ENCODE measurements at places on chromosomes 3 and 15.

DNA sequence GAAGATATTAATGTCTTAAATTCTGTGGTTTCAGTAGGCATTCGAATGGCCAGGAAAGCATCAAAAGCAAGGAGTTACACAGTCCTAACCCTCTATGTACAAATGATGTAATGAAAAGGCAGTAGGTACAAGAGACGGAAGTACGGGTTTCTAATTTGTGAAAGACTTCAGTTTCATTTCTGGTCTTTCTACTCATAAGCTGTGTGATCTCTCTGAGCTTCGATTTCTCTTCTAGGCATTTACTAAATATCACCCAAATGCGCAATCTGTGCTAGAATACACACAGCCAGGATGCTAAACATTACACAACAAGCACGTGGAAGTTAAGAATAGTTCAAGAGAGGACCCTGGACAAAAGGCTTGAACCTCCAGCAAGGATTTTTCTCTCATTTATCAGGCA, 17.9 kb upstream of the STIMATE start:
- no peak for DNase-seq

GRCh38 chr15:73942751-73943270, 16.5 kb downstream of the LOXL1 start:
- DNase-seq = no peak

GRCh38 chr3:50264964-50265485, 3.9 kb upstream of the SEMA3B start:
- no peak for DNase-seq

DNA sequence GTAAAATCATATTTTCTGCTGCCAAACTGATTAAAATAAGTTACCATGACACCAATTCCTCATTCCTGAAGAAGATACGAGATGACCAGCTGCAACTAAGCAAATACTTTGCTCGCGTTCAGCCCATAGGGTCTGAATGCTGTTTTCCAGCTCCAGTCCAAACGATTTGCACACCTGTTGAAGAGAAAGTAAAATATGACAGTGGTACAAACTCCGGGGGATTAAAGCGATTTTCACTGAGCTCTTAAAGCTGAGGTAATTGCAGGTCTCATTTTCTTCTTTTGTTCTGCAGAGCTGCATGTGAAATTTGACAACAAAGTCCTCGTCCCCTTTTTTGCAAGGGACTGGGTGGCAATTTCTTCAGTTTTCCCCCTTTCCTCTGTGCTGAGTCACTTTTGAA, 118.4 kb downstream of the NR2F2 start:
- no peak for DNase-seq

GRCh38 chr3:124288996-124289395, 297.1 kb upstream of the ROPN1 start:
- no peak for DNase-seq

DNA sequence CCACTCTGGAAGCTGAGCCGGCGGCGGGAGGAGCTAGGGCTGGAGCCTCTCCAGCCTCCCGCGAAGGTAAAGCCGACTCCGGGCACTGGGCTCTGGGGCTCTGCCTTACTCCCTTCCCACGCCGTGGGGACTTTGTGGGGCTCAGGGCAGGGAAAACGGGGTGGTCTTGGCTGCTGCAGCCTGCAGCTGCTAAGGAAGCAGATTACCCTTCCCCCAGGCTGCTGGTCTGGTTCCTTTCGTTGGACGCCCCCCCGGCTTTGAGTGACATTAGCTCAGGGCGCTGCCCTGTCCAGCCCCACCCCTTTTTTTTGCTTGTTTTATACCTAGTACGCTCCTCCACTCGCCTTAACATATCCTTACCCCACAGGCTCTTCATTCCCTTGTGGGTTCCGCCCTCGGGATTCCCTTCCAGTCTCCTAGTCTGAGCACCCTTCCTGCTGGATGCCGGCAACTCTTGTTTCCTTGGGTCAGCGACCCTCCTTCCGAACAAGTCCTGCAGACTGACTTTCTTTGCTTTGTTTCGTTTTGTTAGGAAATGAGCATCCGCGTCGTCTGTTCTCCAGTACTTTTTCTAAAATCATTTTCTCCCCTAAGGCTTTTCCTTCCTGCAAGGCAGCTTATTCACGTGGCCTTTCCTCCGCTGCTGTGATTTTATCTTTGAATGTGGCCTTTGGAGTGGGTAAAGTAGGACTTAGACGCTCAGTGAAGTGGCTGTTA, 551 bp downstream of the DNAJC13 start:
- DNase-seq = no peak

GRCh38 chr3:114714957-114715460, 421.2 kb downstream of the TIGIT start:
- no peak for DNase-seq

DNA sequence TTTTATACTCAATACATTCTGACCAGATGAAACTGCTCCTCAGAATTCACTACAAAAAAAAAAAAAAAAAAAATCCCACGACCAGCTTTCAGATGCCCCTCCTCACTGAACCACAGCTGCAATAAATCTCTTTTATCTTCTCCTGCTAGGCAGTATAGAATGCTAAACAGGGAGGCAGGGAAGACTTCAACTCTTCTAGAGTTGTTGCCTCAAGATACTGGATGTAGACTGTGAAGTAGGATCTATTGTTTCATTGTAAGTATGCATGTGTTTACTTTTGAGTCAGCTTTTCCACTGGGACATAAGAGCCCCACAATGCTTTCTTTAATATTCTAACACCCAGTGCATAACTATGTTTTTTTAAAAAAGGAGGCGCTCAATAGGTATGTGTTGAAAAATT, 401.4 kb downstream of the TBL1XR1 start:
- no peak for DNase-seq

GRCh38 chr3:156681002-156681401, 6.6 kb downstream of the TIPARP start:
- DNase-seq = no peak

GRCh38 chr3:128360705-128361271, 105.9 kb downstream of the DNAJB8 start:
- no peak for DNase-seq

DNA sequence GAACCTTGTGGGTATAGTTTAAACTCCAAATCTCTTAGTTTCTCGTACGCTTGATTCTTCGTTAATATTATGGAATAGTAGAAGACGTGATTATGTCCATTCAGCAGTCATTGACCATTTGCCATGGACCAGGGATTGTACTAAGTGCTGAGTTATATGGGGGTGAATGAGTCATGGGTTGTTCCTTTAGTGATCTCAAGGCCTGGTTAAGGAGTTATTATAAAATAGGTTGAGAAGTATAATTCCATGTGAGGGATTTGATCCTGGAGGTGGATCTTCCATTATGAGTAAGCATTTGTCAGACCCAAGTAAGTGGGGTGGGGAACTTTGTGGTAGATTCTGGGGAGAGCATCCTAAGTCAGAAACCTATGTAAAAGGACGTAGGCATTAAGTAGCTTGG, 15.4 kb downstream of the NR2C2 start:
- no peak for DNase-seq

DNA sequence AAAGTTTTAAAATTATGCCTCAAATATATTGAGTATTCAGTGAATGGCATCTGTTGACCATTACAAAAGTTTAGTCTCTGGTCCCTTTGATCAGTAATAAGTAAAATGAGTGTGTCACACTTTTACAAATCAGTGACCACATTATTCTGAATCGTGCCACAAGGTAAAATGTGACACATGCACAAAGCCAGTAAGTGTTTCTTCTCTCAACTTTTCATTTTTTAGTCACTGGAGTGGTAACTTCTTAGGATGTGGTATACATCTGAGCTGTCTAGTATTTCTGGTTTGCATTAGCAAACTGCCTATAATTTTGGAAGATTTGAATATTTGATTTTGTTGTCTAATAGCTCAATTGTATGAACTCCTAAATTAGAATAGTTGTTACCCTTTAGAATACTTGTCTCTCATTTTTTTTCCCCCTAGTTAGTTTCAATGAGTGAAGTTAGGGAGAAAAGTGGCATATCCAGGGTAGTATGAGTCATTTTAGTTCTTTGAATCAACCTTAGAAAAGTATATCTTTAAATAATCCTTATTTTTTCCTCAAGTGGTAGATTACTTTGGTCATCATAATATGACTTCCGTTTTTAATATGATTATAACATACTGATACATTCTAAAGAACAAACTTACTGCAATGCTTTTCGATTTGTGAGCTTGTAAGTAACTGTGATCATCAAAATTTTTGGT, 18.1 kb downstream of the DNAJC13 start:
- no peak for DNase-seq

DNA sequence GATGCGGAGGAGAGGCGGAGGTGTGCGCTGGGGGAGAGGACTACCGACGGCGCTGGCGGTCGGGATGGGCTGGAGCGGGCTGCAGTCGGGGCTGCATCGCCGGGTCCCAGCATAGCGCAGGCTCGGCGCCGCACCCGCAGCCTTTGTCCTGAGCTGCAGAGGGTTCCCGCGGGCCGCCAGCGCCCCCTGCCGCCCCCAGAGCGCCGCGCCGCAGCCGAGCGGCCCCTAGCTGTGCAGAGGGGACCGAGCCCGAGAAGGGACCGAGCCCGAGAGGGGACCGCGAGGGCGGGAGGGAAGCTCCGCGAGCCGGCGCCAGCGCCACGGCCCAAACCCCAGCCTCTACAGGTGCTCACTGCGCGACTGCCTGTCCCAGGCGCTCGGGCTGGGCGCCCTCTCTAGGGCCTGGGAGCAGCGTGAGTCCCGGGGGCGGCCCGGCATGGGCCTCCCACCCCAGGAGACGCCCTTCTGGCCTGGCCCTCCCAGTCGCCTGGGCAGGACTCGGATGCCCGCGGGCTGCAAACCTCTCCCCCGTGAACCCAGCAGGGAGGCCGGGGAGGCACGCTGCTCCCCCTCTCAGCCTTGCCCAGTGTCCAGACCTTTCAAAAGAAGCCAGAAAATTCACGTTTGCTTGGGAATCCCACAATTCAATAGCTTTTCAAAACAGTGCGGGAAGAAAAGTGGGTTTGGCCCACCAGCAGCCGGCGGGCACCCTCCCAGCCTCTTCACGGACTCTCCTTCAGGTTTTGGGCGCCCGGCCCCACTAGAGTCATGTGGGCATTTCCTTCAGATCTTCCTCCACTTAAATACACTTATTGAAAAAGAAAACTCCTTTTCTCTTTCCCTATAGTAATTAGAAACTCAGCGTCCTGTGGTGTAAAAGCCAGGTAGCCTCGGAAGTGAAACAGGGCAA, 134.7 kb downstream of the TPRA1 start:
- DNase-seq = no peak

GRCh38 chr3:107209302-107209990, 167.8 kb upstream of the CCDC54 start:
- no peak for DNase-seq

- no peak for DNase-seq
Observed at GRCh38 chr15:90213818-90214204, 12.7 kb downstream of the SEMA4B start.

- no peak for DNase-seq
Observed at GRCh38 chr3:152281133-152281713, 12.5 kb downstream of the MBNL1 start.

DNA sequence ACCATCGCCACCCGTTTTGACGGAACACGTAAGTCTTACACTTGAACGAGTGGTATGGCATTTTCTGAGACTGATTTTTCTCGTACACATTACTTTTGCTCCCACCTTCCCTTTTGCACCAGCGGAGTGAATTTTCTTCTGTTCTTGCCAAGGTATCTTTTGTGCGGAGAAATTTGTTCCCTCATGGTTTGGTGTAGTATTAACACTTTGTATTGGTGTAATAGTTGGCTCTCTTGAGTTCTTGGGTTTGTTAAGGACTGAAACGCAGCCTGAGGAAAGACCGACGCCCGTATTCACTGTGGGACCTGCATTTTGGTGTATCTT, 420 bp downstream of the KCNH8 start:
- DNase-seq = no peak

GRCh38 chr3:59899061-59899460, 849.2 kb upstream of the CFAP20DC start:
- no peak for DNase-seq

- no peak for DNase-seq
Observed at GRCh38 chr3:113673593-113673992, 22.8 kb downstream of the USF3 start.

GRCh38 chr15:101118615-101119014, 133.2 kb downstream of the CHSY1 start:
- DNase-seq = no peak

DNA sequence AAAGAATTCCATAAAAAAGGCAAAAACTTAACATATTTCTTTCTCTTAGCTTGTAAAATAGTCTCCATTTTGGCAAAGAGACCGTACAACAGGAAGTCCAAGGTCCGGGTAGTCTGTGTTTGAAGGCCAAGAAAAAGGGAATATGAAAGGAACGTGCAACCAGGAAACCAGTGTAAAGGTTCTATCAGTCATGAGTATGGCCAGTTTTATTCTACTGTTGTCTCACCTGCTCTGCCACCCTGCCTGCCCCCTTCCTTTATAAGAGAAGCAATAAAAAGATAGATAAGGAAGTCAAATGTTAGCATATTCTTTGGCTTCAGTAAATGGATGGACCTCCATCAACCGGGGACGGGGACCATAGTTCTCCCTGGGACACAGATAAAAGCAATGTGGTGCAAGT, 370.6 kb upstream of the ROBO2 start:
- no peak for DNase-seq

DNA sequence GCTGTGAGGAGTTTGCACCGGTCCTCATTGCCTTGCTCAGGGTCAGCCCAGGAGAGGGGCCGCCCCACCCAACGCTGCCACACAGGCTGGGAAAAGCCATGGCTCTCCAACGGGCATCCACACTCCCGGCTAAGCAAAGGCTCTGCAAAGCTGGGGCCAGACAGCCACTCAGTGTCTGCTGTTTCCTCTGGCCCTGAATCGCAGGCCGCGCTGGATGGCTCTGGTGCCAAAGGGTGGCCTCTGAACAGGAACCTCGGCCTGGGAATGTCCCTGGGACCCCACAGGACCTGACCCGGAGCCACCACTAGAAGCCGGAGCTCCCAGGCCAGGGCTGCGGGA, 42.9 kb downstream of the RPN1 start:
- DNase-seq = no peak

DNA sequence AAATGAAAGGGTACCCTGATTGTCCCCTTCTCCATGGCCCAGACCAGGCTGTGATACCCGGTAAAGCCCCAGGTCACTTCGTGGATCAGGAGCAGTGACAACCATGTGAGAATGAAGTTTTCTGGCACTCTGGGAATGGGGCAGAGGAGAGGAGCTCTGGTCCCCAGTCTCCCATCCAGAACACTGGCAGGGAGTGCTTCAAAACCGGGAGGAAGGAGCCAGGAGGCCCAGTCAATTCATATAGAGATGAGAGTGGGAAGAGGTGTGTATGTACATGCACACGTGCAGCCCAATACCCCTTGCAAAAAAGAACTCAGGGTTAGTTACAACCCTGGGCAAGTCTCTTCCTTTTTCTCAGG, 101.4 kb upstream of the TLE3 start:
- DNase-seq = no peak

DNA sequence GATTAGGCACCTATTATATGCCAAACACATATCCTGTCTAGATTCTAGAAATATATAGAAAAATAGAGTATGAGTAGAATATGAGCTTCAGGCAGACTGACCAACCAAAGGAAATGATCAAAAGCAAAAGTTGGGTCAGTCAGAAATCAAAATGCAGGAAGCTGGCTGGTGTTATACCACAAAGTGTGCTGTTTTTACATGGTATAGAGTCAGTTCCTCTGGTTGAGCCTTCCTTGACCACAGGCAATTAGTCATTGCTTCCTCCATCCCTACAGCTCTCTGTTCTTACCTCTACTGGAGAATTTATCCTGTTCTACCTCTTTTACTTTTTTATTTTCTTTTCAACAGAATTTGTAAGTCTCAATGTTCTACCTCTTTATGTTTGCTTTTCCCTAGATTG, 149.8 kb downstream of the TMCO5A start:
- no peak for DNase-seq

GRCh38 chr3:37764586-37764985, 97.1 kb upstream of the CTDSPL start:
- DNase-seq = no peak
